ENCODE measurements at places on chromosomes 3 and 15.

DNA sequence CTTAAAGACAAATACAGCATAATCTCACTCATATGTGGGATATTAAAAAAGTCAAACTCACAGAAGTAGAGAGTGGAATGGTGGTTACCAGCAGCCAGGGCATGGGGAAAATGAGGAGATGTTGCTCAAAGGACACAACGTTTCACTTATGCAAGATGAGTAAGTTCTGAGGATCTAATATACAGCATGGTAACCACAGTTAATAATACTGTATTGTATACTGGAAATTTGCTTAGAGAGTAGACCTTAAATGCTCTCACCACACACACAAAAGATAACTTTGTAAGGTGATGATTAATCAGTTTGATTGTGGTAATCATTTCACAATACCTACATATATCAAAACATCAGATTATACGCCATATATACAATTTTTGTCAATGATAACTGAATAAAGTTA, 60.0 kb downstream of the MYH15 start:
- DNase-seq, result no peak

DNA sequence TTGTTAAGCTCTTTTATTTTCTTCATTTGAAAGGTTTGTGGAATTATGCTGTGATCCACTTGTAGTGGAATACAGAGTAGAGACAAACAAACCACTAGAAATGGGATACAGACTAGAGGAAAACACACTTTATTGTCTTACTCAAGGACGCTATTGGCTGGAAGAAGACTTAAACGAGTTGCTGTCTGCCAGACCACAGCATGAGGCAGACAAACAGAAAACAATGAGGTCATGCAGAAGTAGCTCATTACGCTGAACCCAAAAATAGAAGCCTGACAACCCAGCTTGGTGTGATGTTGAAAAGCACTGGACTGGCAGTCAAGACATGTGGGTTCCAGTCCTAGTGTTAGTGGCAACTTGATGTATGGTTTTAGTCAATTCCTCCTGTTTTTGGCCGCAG, 62.4 kb upstream of the P3H2 start:
- DNase-seq, result peak; percentile 49

DNA sequence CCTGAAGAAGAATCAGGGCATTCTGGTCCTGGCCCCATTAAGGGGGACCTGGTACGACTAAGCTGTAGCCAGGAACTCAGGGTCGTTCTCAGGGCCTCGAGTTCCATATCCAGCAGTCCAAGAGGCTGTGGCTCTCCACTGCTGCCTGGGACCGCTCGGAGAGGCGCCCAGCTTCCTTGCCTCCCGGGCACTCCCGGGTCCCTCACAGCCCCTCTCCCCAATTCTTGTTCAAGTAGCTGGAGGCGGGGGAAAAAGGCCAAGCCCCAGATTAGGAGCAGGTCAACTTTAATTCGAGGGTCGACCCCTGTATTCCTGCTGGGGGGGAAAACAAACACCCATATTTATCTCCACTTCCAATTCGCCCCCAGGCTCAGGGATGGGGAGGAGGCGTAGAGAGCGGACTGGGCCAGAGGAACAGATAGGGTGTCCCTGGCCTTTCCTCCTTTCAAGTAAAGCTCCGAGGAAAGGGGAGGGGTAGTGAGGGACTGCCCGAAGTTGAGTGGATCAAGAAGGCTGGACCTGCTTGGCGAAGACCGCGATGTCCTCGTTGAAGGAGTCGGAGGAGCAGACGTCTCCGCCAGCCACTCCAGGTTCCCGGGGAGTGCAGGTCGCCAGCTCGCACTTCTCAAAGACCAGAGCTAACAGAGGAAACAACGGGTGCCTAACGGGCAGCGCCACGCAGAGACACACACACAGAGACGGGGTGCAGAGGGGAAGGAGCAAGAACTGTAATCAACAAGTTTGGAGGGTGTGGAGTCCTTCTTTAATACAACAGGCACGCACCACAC, 4.4 kb downstream of the MEIS2 start:
- DNase-seq, result no peak

DNA sequence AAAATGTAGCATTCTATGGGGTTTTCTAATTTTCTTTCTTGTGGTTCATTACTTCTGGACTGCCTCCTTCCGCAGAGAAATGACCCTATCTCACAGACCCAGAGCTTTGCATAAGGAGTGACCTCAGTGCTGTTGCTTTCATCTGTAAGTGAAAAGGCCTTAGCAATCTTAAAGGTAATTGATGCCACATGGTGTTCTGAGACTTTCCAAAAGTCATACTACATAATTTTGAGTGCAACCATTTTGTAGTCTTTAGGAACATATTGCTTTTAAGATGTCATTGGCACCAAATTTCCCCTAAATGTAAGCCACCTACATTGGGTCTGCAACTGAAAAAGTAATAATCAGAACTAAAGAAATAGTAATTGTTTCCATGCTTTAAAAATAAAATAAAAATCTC, 9.2 kb upstream of the HHLA2 start:
- no peak for DNase-seq

DNA sequence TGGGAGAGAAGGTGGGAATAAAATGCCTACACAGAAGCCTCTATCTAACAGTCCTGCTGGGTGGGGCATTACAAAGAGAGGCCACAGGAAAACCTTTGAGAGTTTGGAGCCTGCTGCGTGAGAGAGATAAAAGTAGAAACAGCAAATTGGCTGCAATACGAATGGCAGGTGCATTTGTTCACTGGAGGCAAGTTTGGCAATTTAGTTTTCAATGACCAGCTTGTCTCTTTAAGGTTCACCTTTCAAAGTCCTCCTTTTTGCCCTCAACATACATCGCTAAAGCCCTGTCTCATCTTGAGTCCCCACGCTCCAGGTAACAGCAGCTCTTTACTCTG, 405.7 kb downstream of the LSAMP start:
- DNase-seq, result no peak

DNA sequence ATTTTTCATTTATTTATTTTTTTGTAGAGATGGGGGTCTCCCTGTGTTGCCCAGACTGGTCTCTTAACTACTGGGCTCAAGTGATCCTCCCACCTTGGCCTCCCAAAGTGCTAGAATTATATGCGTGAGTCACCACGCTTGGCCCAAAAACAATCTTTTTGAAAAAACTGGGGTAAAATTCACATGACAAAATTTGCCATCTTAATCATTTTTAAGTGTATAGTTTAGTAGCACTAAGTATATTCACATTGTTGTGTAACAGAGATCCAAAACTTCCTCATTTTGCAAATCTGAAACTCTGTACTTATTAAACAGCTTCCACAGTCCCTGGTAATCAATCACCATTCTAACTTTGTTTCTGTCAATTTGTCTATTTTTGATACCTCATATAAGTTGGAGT, 5.2 kb downstream of the SNX1 start:
- DNase-seq, result no peak

GRCh38 chr3:100419406-100419805, 18.1 kb downstream of the LNP1 start:
- no peak for DNase-seq

DNA sequence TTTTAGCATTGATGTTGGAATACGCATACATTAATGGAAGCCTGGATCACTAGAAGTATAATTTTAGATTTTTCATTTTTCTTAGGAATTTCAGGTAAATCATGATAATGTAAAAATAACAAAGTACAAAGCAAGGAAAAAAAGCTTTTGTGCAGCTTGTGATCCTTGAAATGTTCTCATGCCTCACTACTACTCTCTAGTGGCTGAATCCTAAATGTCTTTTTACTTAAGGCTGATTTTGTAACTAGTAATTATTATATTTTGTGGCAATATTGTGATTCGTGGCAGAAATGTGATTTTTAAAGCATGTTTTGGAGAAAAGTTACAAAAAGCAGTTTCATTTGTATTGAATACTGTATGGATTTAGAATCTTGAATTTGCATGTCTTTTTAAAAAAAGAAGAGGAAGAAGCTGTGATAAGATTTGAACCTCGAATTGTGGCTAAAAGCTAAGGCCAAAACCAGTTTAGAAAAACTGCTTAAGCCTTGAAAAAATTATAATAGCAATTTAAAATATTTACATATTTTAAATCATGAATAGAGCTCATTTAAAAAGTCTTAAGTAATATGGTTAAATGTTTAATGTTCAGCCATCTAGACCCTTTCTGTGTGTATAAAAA, 39.0 kb downstream of the U2SURP start:
- peak; percentile 40 for DNase-seq

Measured in T47D (cell line).